Adipocyte (in vitro differentiated cells): ENCODE measurements at places on chromosomes 3 and 15.

DNA sequence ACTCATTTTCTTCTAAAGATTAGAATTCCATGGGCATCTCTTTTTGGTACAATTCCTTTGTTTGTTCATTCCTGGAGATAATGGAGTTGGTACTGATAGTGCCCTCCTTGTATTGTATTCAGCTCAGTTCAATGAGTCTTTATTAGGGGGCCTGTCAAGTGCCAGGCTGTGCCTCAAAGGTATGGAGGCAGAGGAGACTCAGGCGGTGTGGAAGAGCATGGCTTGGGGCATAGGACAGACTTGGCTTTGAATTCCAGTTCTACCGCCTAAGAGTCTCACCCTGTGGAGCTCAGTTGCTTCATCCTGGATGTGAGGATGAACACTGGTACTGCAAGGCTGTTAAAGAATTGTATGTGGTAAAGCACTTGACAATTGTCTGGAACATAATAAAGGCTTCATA lies 196.6 kb upstream of the IL12A start:
- no peak for DNase-seq

GRCh38 chr3:13042127-13042701 lies 31.0 kb downstream of the IQSEC1 start:
- no peak for DNase-seq

DNA sequence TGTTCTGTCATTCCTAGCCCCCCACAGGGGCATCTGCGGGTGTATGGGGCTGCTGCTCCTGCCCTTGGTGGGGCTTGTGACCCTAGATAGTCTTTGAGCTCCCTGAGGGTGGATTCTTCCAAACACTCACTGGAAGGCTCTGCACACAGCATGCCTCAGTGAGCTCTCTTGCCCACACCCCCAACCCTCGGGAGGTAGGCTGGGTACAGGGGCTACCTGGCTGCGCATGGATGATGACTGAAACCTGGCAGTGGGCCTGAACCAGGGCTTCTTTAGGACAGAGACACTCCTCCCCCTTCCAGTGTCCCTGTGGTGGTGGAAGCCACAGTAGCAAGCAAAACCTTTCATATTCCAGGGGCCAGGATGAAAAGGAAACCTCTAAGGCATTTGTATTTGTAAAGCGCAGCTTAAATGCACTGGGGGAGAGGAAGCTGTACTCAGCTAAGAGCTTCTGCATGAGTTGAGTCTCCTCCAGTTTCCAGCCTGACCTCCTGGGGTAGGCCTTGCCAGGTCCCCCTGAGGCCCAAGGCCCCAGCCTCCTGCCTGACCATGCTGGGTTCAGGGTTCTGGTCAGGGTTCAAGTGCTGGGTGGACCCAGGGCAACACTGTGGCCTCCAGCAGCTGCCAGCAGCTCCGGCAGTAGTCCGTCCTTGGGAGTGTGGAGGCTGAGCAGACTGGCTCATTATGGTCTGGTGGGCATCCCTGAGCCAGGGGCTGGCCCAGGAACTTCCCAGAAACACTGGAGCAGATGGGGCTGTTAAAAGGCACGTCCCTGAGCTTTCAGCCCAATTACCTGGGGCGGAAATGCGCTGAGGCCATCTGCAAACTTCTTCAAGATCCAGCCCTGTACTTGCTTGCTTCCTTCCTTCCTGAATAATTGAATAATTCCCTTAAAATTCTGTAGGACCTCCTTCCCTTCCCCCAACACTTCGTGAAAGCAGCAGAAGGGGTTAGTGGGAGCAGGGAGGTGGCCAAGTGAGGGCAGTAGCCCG lies 89.7 kb downstream of the HMG20A start:
- no peak for DNase-seq

DNA sequence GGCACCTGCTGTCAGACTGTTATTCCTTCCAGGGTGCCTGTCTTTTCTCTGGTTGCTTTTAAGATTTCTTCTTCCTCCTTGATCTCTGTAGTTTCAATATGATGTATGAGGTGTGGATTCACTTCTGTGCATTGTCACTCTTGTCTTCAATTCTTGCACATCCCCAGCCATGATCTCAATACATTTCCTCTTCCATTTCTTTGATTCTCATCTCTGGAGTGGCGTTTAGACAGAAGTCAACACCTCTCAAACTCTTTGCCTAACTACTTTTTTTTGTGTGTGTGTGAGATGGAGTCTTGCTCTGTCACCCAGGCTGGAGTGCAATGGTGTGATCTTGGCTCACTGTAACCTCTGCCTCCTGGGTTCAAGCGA lies 224.4 kb upstream of the LYSMD4 start:
- no peak for DNase-seq

- DNase-seq, result no peak
Measured at GRCh38 chr3:196772897-196773296, 33.2 kb downstream of the PAK2 start.
